ENCODE measurements at places on chromosomes 1 and 21. TPM values are rescaled to one million over a fixed set of nuclear protein-coding genes. Genes with fewer than 3 reads are reported as not detected.

- DNase-seq, result no peak
These were observed 2.5 kb downstream of the ATP1B1 start for GRCh38 chr1:169108863-169109560.

GRCh38 chr21:31176725-31177124 lies 138.4 kb upstream of the KRTAP19-8 start:
- no peak for DNase-seq

DNA sequence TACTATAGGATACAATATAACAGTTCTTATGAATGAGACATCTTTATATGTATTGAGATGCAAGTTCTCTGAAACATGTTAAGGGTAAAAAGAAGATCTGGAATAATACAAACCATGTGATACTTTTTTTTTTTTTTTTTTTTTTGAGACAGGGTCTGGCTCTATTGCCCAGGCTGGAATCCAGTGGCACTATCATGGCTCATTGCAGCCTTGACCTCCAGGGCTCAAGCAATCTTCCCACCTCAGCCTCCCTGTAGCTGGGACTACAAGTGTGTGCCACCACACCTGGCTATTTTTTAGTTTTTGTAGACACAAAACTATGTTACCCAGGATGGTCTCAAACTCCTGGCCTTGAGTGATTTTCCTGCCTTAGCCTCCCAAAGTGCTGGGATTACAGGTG lies 22.1 kb upstream of the MCL1 start:
- no peak for DNase-seq

Gene SLC1A7
- not detected for total RNA-seq

DNA sequence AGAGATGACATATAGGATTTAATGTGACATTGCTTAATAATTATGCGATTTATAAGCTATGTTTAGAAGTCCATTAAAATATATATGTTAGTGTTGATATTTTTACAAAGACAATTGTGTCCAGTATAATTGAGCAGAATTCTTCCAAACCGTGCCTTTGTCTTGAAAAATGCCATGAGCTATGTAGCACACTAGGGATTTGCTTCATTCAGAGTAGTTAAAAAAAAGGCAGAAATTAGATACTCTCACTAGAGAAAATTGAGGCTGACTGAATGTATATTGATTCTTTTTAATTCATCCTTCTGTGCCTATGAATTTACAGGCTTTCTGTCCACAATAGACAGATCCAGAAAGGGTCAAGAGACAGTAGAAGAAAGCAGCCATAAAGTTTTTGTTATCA lies 429.0 kb downstream of the NEGR1 start:
- no peak for DNase-seq

DNA sequence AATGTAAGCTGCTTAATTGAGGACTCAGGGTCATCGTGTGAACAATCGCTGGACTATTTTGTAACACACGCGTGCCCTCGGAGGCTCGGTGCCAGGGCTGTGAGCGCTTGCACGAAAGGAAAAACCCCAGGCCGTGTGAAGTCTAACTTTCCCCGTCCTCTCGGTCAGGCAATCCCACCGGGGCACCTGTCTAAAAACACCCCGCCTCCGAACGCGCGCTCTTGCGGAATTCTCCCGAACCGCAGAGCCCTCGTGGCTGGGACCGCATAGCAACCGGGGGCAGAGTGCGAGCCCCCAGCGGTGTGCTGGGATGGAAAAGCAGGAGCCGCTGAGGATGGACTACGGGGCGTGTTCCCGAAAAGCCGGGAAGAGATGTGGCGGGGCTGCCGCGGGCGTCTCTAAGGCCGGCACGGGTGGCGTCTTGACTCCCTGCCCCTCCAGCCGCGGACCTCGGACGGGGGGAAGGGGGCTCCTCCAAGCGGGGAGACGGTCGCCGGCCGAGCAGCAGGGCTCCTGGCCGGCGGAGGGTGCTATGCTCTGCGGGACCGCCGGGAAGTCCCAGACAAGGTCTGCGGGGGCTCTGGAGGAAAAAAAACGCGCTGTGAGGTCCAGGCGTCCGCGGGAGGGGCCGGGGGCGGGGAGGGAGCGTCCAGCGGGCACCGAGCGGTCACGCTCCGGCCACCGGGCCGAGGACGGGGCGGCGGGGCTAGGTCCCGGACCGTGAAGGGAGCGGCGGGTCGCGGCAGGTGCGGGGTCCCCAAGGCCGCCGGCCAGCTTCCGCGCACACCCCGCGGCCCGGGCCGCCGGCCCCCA lies 936 bp downstream of the ZBTB21 start:
- peak; percentile 80 for DNase-seq

Gene MFAP2
- not detected for total RNA-seq

Gene SH2D2A
- total RNA-seq, result 2.1 TPM

Gene ATP1A2
- not detected for total RNA-seq

DNA sequence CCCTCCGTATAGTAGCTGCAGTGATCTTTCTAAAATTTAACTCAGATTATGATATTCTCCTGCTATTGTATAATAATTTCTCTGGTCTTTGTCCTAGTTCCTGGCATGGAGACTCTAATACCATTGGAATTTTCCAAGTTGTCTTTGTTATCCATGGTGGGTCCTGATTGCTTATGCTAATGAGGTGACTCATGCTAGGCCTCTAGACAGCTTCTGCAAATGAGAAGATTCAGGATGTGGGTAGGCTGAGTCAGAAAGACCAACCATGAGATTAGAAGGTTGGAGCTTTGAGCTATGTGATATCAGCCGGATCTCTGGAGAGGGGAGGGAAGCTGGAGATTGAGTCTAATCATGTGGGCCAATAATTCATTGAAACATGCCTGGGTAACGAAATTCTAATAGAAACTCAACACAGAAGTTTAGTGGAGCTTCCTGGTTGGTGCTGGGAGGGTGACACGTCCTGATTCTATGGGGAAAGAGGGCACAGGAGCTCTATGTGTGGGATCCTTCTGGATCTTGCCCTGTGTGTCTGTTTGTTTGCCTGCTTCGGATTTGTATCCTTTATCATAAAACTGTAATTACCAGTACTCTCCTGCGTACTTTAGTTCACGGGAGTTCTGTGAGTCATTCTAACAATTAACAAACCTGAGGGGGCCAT lies 73.2 kb upstream of the CNIH3 start:
- no peak for DNase-seq

All from B cell (primary cell).